Activated CD8-positive, alpha-beta memory T cell treated with anti-CD3 and anti-CD28 coated beads, Interleukin-2, amount 10 ng/mL, durations not matched to agents 7 days and 5 days (primary cell): ENCODE measurements at places on chromosomes 4 and X. TPM values are rescaled to one million over a fixed set of nuclear protein-coding genes. Genes with fewer than 3 reads are reported as not detected.

- DNase-seq: no peak
These were observed 63.9 kb downstream of the TSC22D3 start for GRCh38 chrX:107711521-107712181.

DCAF4L1 gene
- total RNA-seq: 0.35 TPM

RENBP gene
- total RNA-seq: 7.5 TPM

CT45A6 gene
- total RNA-seq: not detected
